Myocyte (in vitro differentiated cells): ENCODE measurements at places on chromosomes 16 and 17.

DNA sequence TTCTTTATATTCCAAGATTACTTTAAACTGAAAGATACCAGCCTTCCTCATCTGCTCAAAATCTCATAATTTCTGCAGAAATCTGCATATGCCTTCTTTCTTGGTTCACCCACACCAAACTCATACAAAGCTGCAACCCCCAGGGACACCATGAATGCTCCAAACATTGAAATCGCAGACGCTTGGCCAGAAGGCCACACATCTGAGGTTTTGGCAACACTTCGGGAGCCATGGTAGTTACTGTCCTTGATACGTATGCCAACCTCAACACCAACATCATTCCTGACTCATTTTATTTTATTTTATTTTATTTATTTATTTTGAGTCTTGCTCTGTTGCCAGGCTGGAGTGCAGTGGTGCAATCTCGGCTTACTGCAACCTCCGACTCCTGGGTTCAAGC is 11.8 kb downstream of the GSPT1 start:
- DNase-seq: no peak

GRCh38 chr17:58144801-58145200 is 3.4 kb upstream of the OR4D1 start:
- DNase-seq: no peak

DNA sequence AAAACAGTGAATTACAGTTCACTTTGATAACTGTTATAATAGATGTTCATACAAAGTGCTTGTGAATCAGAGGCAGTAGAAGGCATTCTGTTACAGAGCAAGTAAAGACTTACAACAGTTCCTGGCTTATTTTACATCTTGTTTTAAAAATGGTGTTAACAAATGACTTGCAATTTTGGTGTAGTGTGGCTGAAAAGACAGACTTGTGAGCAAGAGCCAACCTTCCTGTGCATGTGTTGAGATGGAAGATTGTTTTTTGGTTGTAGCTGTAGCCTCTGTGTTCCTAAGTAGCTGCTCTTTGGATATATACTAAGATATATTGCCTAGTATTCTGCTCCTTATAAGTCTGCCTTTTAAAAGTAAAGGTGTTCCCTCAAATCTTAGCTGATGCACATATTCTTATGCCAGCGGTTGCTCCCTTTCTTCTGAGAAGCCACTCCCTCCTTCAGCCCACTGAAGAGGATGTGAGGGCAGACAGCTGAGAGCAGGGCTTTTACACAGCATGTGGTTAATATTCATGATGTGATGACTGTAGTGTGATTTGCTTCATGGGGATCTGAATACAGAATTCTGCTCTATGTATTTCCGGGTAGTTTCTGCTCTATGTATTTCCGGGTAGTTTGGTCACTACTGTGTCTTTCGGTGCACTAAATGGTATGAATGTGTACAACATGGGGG is 182.3 kb downstream of the PHKB start:
- DNase-seq: peak; percentile 51

GRCh38 chr16:68779891-68780290 is 42.8 kb downstream of the CDH1 start:
- no peak for DNase-seq
